NCI-H526 (cell line): ENCODE measurements at places on chromosomes 12 and 14.

GRCh38 chr12:76190299-76190698, 105.8 kb upstream of the NAP1L1 start:
- DNase-seq = no peak

GRCh38 chr12:45973526-45973925, 16.8 kb downstream of the SCAF11 start:
- DNase-seq = no peak

DNA sequence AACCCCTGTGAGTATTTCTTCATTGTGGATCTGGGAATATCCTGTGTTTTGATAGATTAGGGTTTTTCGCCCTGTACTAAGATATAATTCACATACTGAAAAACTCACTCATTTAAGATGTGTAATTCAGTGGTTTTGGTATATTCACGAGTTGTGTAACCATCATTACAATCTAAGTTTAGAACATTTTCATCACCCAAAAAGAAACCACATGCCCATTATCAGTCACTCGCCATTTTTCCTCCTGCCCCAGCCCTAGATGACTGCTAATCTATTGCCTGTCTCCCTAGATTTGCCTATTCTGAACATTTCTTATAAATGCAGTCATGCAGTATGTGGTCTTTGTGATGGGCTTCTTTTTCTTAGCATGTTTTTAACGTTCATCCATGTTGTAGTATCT, 67.9 kb upstream of the ATF1 start:
- DNase-seq = no peak

GRCh38 chr14:103889313-103890051, 38.8 kb upstream of the TDRD9 start:
- no peak for DNase-seq

GRCh38 chr12:124663206-124663605, 95.8 kb upstream of the NCOR2 start:
- DNase-seq = no peak
